ENCODE measurements at places on chromosomes 6 and 20.

- DNase-seq: no peak
Observed at GRCh38 chr6:4567141-4567540, 209.1 kb upstream of the CDYL start.

DNA sequence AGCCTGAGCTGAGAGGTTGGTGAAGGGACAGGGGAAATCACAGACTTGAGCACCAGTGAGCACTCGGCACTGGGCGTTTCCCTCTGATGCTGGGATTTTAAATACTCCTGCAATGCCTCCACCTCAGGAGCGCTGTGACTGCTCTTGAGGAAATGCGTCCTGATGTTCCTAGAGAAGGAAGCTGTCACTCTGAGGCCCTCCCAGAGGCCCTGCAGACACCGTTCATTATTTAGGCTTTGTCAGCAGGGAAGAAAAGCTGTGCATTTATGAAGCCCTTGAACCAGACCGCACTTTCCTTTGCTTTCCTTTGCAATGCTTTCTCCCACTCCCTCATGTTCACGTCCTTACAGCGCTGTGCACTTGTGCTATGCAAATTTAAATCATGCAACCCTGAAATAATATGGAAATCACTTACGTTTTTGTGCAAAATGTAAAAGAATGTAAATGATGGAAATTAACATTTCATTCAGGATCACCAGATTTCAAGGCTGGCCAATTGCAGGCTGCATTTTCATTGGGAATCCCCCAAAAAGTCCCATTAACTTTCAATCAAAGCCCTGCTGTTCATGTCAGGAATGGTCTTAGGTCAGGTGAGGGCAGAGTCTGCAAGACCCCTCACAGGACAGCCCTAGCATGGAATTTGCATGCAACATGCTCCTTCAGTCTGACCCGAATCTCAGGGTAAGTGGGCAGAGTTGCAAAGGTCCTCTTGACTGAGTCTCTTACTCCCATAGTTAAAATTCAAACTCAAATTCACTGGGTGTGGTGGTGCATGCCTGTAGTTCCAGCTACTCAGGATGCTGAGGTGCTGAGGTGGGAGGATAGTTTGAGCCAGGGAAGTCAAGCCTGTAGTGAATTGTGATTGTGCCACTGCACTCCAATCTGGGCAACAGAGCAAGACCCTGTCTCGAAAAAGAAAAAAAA lies 45.8 kb upstream of the SYNDIG1 start:
- DNase-seq: no peak

DNA sequence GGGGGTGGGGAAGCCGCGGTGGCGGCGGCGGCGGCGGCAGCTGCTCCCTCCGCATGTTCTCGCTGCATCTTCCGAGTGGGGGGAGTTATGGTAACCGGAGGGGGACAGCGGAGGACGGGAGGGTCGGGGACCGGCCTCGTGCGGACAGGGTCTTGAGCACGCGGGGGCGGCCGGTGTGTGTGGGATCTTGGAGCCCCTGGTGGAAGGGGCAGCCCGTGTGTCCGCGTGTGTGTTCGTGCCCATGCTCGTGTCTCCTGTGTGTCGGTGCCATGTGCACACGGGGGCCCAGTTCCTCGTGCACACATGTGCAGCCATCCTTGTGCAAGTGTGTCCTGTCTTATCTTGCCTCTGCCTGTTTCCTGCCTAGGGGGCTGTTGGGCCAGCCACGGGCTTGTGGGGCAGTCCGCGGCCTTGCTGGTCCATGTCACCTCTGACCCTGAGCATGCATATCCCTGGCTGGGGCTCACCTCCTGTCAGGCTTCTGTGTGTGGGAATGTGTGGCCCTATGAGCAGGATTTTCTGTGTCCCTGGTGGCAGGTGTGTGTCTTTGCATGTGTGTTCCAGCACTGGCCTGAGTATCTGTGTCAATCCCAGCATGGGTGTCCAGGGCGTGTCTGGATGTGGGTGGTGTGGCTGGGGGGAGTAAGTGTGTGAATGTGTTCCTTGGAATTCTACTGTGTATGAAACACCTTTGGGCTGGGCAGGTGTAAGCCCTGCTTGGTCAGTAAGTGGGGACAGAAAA lies 8.5 kb downstream of the SYNGAP1 start:
- DNase-seq: no peak

- DNase-seq: no peak
Observed at GRCh38 chr20:23122321-23122720, 36.2 kb upstream of the CD93 start.

Data from NCI-H2029 treated with DMSO at 0.1 percent for 48 hours (cell line).